Stimulated activated naive CD4-positive, alpha-beta T cell treated with Interleukin-2 at 50 U/mL for 16 hours (primary cell): ENCODE measurements at places on chromosomes 4 and X.

GRCh38 chrX:7086384-7086783 lies 61.1 kb upstream of the STS start:
- DNase-seq, result no peak

DNA sequence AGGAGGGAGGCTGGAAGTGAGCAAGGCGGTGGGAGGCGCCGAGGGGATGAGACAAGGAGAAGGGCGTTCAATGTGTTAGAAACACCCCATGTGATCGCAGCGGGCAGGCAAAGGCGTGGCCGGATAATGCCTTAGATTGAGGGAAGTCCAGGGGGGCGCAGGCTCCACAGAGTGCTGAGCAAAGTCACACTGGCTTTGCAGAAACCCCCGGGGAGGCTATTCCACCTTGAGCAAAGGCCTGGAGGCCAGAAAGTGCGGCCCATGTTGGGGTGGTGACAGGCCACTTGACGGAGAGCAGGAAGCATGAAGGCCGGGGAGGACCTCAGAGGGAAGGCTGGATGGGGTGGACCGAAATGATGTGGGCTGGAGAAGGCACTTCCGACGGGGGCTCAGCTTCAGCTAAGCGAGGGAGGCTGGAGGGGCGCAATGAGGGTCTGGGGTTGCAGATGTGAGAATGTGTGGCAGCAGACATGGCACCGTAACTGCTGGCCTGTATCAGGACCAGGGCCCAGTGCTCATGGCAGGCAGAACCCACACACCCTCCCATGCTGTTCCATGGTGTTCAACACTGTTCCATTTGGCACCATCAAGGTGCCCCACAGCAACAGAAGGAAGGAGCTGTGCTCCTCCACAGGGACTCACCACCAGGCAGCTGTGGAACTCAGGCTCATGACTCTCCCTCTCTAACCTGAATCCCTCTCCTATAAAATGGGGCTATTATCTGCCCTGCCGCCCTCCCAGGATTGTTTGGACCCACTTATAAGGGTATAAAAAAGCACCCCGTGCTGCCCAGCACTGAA lies 50.3 kb downstream of the HMX1 start:
- no peak for DNase-seq

DNA sequence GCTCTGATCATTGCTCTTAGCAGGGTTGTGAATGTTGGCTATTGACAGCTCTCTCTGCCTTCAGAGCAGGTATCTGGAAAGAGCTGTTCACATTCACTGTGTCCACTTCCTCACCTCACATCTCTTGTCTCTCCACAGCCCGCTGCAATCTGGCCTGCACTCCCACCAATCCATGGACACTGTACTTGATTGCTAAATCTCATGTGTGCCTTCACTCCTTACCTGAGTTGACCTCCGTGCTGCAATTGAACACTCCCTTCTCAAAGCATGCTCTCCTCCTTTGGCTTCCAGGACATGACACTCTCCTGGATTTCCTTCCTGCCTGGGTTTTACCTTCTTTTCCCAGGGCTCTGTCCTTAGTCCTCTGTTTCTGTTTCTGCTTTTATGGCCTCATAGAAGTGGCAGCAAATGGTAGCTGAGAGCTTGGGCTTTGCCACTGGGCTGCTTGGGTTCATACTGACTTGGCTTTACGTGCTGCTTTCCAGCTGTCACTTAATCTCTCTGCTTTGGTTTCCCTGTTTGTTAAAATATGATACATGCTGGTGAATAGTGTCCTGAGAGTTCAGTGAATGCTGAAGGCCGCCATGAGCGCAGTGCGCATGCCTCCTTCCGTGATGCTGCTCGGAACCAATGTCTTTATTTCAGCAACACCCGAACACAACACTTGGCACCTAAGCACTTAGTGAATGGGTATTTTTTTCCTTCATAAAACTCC lies 29.5 kb downstream of the DCUN1D4 start:
- DNase-seq, result no peak

- no peak for DNase-seq
These were observed 80.6 kb downstream of the VCX2 start for GRCh38 chrX:8090482-8090881.

DNA sequence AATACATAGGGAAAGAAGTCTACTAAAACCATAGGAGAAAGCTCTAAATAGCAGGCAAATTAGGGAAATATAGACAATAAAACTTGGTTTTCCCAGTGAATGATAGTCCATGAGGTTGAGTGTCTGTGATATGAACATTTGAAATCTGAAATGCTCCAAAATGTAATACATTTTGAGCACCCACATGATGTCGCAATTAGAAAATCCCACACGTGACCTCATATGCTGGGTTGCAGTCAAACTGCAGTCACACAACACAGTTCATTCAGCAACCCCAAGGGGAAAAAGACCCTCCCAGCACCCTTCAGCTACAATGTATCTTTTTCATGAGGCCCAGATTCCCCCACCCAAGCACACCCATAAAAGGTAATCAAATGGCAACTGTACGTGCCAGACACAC lies 155.6 kb downstream of the BTC start:
- no peak for DNase-seq

GRCh38 chr4:159018062-159018629 lies 84.7 kb upstream of the RAPGEF2 start:
- no peak for DNase-seq

DNA sequence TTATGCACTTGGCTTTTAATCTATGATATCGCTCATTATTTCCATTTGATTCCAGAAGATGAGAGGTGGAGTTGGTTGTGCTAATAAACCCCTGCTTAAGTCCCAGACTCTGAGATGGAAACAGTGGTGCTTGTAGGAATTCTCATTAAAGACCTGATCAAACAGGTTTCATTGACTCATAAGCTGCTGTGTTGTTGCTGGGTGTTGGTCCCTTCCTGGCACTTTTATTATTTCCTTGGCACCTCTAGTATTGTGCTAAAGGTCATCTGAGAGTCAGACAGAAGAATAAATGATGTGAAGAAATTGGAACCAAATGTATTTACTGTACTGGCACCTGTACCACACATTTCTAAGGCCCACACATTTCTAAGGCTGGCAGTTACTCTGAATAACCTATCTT lies 544.7 kb upstream of the NR3C2 start:
- no peak for DNase-seq

- no peak for DNase-seq
These were observed 132.7 kb upstream of the NR3C2 start for GRCh38 chr4:148574911-148575310.

DNA sequence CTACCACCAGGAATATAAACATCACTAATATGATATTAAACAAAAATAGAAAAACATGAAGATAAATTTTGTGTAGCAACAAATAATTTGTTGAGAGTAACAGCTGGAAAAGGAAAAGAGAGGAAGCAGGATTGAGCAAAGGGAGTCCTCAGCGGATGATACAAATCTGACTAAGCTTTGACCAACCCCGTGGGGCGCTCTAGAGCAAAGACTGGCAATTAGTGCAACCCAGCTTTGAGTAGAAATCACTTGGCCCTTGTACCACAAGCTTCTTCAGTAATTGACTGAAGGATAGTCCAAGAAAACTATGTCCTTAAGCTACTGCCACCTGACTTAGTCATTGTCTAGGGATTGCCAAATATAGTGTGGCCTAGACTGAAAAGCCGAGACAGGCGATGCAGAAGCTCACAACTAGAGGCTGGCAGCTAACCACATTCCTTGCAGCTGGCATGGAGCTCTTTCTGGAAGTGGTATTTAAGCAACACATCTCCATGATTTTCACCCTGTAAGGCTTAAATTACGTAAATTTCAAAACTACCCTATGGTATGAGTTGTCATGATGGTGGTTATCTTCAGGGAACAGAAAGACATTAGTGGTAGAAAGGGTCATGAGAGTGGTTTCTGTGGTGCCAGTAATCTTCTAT lies 396.0 kb downstream of the PDGFC start:
- DNase-seq, result no peak

DNA sequence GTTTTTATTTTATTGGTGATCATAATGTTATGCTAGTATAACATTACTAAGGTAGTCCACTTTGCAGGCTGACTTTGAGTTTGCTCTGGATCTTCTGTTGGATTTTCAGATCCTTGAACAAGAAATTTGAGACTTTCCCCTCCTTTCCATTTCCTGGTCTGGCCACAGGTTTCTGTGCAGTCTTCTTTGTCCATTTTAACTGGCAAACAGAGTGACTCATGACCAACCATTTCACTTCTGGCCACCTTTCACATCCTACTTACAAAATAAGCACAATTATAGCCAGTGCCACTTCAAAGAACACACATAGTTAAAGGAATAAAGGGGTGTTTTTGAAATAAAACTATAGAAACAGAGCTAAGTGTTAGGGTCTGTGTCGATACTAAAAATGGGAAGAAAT lies 8.4 kb downstream of the ANK2 start:
- no peak for DNase-seq

DNA sequence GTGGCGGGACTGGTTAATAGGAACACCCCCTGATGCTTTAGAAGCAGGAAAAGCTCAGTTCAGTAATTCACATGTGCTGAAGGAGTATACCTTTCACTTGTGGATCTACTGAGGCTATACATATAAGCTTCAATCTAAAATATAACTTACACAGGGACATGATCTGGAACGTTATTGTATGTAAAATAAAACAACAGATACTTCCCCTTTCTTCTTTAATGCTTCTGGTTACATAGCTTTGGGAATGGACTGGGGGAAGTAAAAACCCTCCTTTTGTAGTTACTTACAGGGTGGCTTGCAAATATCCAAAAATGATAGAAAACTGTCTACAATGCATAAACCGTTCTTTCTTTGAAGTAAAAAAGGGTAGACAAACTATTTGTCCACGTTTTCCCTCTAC lies 1.9 kb downstream of the FGG start:
- no peak for DNase-seq

DNA sequence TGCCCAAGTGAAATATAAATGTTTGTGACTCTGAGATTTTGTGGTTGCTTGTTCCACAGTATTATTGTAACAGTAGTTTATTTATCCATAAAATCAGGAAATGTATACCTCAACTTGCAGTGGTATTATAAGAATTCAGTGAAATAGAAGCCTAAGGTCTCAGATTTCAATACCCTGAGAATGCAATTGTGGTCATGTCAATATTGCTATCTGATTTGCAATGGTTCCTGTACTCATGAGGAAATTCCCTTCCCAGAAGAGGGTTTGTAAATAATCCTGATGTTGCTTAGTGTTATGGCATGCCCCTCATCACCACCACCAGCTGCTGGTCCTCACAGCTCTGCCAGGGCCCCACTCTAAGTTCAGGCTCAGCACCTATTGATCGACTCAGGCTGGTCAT lies 67.8 kb downstream of the SLC34A2 start:
- no peak for DNase-seq

- DNase-seq, result no peak
These were observed 78.6 kb upstream of the ADRA2C start for GRCh38 chr4:3687538-3687937.

- DNase-seq, result no peak
These were observed 83.7 kb downstream of the PSAPL1 start for GRCh38 chr4:7351014-7351413.

DNA sequence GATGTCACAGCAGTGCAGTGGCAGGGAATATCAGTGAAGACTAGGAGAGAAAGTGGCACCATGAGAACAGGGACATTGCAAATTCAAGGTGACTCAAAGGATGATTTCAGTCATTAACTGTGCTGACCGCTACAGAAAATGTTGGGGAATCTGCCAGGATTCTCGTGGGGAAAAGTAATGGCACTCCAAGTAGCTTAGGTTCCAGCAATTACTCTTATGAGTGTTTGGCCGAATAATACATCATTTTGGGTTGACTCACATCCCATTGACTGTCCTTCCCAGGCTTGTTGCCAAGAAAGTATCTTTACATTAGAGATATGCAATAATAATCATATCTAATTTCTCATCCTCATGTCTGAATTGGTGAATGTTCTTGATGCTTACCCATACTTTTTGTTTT lies 1411.1 kb upstream of the PCDH7 start:
- no peak for DNase-seq

DNA sequence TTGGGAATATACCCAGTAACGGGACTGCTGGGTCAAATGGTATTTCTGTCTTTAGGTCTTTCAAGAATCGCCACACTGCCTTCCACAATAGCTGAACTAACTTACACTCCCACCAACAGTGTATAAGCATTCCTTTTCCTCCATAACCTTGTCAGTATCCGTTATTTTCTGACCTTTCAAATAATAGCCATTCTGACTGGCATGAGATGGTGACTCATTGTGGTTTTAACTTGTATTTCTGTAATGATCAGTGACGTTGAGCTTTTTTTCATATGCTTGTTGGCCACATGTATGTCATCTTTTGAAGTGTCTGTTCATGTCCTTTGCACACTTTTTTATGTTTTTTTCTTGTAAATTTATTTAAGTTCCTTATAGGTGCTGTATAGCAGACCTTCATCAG lies 81.2 kb downstream of the ADAM29 start:
- DNase-seq, result no peak

- no peak for DNase-seq
These were observed 107.3 kb downstream of the JADE1 start for GRCh38 chr4:128916832-128917231.

GRCh38 chr4:44791831-44792230 lies 65.5 kb upstream of the GNPDA2 start:
- no peak for DNase-seq

DNA sequence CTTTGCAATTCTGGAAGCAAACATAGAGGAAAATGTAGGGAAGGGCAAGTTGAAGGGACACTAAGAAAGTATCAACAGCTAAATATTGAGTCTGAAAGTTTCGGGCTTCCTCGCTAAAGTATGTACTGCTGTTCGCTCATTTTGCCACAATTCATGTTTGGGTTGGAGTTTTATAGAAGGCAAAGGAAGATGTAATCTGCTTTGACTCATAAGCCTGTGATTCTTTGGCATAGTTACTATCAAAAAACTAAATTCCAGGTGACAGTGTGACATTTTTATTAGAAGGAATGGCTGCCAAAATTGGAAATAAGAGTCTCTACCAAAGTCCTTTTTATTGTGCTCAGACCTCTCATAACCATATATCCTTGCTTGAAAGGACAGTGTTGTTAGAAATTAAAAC lies 336.7 kb upstream of the ADGRL3 start:
- DNase-seq, result no peak

DNA sequence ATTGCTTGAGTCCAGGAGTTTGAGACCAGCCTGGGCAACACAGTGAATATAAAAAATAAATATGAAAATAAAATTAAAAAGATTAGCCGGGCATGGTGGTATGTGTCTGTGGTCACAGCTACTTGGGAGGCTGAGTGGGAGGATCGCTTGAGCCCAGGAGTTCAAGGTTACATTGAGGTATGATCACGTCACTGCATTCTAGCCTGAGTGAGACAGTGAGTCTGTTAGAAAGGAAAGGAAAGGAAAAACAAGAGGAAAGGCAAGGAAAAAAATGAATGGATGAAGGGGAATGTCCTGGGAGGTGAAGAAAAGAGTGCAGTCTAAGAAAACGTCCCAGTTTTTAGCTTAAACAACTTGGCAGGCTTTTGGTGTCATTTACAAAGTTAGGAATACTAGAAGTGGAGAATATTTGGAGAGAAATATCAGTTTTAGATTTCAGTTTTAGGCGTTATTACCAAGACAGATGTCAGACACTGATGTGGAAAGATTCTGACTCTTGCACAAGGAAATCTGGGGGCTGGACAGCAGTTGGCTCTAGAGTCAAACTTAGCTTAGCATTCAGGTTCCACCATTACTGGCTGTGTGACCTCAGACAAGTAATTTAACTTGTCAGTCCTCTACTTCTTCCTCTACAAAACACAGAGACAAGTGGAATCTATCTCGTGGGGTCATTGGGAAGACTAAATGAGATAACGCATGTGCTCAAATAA lies 139.0 kb downstream of the TSPAN5 start:
- DNase-seq, result no peak
